ENCODE measurements at places on chromosomes 12 and 14.
A peak's percentile ranks its signal among the peaks of the same experiment; 100 is the strongest.

DNA sequence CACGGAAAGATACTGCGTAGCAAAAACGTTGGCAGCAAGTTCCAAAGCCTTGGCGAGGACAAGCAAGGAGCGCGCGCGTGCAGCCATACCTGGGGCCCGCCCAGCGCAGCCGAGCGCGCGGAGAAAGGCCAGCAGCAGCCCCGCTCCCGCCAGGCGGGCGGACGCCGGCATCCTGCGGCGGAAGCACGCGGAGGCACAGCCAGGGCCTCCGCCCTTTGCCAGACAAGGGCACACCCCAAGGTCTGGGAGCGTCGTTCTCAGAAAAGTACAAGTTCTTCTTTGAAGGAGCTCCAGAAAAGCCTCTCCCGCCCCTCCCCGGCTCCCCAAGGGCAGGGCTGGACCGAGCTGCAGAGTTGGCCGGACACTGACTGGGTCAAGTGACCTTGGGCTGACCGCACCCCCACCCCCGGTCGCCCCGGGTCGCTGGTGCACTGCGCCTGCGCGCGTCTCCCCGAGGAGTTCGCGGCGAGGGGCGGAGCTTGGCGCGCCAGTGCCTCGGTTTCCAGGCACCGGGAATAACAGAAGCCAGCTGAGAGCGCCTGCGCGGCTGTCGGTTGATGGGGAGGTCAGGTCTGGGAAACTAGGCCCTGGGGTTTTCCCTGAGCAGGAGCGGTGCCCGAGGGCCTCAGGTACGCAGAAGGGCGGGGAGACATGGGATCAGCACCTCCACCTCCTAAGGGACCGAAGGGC, at the start of gene ZC2HC1C:
Gene ZC2HC1C (plus strand): TSS at position 521 of the 690 bp plus-strand sequence. CDS start 933 bp downstream, outside the sequence.
- peak; percentile 98 for DNase-seq

DNA sequence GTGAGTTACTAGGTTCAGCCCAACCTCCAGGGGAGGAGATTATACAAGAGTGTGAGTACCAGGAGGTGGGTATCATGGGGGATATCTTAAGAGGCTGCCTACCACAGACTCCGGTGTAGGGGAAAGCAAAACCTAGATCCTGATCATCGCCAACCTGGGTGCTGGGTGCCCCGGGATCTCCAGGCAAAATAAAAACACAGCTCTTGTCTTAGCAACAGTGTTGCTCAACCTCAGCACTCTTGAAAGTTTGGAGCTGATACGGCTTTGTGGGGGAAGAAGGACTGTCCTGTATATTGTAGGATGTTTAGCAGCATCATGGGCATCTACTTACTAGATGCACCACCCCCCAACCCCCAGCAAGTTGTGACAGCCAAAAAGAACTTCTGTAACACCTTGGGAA, 74.5 kb downstream of the CCDC60 start:
- no peak for DNase-seq

DNA sequence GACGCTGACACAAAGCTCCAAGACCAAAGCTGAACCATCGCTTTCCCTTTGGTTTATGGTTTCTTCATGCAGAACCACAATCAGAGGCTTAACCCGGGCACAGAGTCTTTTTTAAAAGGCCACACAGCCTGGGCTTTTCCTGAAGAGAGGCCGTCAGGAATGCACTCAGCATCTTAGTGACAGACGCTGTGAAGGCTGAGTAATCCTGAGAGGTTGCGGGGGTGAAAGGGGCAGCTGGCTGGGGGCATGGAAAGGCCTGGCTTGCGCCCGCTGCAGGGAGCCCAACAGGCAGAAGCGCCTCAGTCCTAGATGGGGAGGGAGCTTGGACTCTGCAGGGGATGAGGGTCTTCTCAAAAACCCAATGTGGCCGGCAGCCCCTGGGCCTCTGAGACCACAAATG, 13.6 kb downstream of the CTDSP2 start:
- DNase-seq = no peak

DNA sequence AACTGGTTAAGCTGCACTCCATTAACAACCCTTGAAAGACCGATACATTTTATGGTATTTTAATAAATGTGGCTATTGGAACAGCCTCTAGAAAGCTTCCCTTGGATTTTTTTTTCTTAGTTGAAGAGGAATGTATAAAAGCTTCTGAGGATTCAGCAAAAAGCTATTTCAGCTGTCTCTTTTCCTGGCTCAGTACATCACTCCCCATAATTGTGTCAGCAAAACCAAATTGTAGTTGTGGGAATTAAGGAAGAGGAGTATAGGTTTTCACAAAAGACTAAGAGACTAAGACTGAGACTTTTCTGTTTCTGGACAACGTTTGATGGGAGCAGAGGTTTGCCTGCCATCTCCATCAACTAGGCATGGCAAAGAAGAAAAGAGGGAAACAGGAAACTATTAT, 106.5 kb downstream of the C12orf50 start:
- DNase-seq = no peak

DNA sequence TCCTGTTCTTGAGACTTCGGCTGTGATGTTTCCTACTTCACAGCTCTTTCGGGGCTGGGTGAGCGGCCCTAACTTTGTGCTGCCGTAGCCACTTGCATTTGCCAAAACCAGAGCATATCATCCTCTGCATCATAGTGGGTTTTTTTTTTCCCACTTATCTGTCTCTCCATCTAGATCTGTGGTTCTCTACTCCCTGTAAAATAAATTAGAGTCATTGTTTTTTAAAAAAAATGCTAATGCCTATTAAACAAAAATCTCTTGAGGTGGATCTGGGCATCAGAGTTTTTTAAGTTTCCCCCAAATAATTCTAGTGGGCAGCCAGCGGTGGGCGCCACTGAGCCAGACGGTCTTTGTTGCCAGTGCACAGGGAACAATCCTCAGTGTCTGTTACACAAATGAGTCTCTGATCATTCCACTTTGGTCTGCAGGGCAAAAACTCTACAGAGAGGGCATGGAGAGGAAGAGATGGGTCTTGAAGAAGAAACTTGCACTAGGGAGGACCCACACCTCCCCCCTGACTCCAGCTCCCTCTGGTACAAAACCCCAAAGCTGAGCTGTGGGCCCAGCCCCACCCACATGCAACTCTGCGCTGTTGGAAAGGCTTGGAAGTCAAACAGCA, 62.4 kb upstream of the BCL2L14 start:
- DNase-seq = peak; percentile 73

DNA sequence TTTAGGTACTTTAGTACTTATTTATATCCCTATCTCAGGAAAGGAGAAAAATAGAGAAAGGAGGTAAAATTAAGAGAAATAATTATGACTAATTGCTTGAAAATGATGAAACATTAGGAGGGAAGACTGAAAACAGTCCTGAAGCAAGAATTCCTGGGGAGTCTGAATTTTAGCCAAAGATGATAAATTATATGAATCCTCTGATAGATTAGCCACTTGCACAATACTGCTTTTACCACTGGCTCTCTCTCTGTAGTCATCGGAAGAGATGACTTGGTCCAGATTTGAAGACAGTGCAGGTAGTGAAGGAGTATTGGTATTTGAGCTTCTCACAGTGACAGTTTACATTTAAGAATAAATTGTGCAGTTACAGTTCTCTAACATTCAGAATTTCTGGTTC, 83.8 kb upstream of the CLEC14A start:
- DNase-seq = no peak

DNA sequence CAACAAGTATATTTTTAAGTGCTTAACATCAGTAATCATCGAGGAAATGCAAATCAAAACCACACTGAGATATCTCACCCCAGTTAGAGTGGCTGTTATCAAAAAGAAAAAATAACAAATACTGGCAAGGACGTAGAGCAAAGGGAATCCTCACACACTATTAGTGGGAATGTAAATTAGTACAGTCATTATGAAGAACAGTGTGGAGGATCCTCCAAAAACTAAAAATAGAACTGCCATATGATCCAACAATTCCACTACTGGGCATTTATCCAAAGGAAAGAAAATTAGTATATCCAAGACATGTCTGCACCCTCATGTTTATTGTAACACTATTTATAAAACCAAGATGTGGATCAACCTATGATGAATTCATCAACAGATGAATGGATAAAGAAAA, 149.0 kb upstream of the PWP1 start:
- no peak for DNase-seq

Measured in endodermal cell (in vitro differentiated cells).